Cortex of kidney (tissue), 1 donor: ENCODE measurements at places on chromosomes 2 and 18.

- DNase-seq: no peak
These were observed 146.3 kb upstream of the ZC3H15 start for GRCh38 chr2:186339716-186340115.

DNA sequence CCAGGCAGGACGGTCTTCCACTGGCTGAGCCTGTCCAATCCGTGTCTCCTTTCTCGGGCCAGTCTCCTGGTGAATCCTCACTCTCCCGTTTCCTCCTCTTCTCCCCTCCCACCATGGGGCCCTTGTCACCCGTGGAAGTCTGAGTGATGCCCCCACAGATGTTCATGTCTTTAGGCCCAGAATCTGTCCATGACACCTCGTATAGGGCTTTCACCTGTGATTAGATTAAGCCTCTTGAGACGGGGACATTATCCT lies 193.5 kb downstream of the ZFP36L2 start:
- DNase-seq: no peak

- DNase-seq: no peak
These were observed 194.3 kb downstream of the RTP5 start for GRCh38 chr2:242063850-242064249.

DNA sequence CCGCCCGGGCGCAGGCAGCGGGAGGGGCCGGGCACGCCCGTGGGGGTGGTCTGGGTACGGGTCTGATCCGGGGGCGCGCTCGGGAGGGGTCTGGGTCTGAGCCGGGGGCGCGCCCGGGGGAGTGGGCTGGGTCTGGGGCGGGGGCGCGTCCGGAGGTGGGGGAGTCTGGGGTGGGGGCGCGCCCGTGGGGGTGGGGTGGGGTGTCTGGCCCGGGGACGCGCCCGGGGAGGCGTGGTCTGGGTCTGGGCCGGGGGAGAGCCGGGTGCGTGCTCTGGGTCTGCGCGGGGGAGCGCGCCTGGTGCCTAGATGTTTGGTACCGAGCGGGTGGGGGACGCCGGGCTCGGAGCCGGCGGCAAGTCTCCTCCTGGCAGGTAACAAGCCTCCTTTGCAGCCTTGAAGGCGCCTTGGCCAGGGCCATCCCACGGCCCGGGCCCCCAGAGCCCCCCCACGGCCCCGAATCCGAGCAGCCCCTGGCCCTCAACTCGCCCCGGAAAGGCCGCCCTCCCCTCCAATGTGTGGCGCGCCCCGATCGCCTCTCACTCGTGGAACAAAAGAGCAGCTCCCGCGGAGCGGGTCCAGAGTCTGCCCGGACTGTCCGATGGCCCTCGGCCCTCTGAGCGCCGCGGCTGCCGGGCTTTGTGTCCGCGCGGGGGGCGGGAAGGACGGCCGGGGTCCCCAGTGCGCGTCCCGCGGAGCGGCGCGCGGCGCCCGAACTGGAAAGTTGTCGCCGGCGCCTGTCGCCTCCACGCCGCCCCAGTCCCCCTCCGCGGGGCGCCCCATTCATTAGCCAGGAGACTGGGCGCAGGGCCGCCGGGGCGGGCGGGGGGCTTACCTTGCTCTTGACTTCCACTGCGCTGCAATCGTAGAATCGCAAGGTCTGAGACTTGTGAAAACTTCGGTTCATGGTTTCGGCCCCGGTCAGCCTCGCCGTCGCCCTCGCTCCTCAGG lies 595 bp downstream of the PARD6G start:
- no peak for DNase-seq

DNA sequence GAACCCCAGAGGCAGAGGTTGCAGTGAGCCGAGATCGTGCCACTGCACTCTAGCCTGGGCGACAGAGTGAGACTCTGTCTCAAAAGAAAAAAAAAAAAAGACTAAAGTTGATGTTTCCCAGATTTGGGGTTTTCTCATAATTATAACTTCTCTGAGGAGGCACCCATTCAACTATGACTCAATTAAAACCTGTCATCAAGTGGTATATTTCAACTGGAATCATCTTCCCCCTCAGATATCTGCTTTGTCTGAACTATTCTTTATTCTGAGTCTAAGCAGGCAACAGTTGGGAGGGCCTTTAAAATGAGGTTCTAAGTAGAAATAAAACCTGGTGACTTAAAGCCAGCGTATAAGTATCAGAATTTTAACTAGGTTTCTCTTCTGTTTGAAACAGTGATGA lies 88.5 kb downstream of the PTRHD1 start:
- DNase-seq: no peak

DNA sequence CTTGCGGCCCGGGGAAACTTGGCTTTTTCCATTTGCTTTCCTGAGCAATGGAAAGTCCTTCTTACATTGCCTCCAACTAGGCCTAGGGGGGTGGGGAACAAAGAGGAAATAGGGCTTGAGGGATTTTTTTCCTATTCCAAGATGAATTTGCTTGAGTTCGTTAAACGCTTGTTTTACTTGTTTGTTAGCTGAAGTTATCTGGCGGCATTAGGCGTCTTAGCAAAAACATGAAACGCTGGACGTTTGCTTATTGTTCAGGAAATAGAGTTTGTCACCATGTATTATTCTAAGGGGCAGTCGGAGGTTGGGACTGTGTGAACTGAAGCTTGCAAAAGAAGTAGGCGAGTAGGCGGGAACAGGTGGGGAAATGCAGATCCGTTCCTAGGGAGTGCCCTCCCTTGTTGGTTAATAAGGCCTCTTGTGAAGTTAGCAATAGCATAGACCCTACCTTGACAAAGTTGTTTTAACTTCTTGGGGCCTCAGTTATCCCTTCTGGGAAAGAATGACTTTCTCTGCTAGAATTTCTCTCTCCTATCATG lies 1.9 kb downstream of the CABLES1 start:
- DNase-seq: no peak

- DNase-seq: no peak
These were observed 6.3 kb downstream of the KIAA2012 start for GRCh38 chr2:202079310-202079709.

DNA sequence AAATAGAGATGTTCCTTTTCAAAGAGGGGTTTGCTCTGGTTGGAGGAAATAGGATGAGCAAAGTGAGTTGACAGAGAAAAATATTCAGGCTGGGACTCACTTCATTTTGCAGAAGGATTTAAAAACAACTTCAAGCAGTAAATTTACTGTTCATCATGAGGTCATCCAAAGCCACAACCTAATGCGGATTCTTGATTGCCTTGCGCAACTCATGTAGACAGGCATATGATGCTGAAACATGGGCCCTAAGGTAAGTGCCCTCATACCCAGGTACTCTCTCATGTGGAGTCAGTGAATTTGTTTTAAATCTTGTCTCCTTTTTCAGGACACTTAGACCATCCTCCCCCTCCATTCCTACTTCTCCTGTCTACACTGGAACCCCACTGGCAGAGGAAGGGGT lies 51.9 kb upstream of the LYPD1 start:
- DNase-seq: no peak

DNA sequence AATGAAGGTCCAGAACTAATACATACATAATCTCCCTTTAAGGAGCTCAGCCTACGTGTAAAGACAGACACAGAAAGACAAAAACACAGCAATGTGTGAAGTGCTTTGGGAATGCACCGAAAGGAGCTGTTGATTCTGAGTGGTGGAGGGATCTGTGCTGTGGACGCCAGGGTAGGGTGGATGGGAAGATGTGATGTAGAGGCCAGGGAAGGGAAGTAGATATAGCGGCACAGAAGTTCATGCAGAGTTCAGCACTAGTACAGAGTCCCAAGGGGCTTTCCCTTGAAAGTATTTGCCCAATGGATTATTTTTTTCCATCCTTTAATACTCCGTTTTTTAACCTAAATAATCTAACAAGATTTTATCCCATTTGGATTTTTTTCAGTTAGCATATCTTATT lies 32.1 kb upstream of the DOCK10 start:
- no peak for DNase-seq

DNA sequence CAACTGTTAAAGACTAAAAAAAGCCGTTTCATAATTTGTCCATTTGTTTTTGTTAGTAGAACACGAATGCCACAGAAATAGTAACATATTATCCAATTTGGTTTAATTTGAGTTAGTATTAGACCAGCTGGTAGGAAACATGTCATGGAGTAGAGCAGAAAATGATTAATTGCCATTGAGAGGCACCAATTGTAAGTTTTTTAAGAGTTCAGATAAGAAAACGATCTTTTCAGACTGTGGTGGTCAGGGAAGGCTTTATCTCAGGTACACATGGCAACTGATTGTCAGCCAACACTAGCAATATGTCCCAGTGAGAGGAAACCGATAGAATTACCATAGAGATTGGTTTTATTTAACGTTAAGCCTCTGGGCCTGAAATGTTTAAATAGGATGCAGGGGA lies 438.2 kb upstream of the MAP2 start:
- DNase-seq: no peak

- DNase-seq: no peak
These were observed 98.7 kb upstream of the LPIN2 start for GRCh38 chr18:3111523-3112240.
